Inflammatory macrophage treated with lipopolysaccharide for 1 hour (primary cell): ENCODE measurements at places on chromosomes 3 and 15.
A peak's percentile ranks its signal among the peaks of the same experiment; 100 is the strongest.

GRCh38 chr15:89575656-89576416 lies 567 bp downstream of the TICRR start:
- no peak for DNase-seq

DNA sequence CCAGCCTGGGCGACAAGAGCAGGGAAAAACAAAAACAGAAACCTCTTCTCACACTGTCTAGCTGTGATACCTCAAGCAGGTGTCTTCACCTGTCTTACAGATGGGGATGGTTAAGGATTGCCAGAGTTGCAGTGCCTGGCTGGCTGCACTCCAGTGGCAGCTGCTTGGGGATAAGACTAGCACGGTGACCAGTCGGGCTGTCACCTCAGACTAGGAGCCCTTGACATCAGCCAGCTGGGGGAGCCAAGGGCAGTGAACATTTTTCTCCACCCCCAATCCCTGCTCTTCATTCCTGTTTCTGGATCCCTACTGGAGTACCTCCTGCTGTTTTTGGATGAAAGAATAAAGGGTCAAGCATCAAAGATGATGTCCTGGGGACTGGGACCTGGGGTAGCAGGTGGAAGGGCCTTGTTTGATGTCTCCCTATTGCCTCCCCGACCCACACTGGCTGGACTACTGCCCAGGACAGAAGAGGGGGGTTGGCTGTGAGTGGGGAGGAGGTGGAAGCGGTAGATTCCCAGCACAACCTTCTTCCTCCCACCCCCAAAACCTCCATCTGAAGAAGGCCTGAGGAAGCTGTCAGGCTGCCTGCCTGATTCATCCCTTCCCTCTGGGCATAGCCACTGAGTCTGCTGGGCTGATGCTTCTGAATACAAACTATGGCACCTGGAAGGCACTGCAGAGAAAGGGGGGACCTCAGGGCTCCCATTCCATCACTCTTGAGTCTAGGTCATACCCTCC lies 7.0 kb upstream of the CPNE9 start:
- DNase-seq: no peak

- no peak for DNase-seq
Measured at GRCh38 chr3:130488769-130489450, 28.1 kb upstream of the COL6A6 start.

GRCh38 chr3:120033596-120033995 lies 60.7 kb downstream of the GSK3B start:
- DNase-seq: peak; percentile 46

DNA sequence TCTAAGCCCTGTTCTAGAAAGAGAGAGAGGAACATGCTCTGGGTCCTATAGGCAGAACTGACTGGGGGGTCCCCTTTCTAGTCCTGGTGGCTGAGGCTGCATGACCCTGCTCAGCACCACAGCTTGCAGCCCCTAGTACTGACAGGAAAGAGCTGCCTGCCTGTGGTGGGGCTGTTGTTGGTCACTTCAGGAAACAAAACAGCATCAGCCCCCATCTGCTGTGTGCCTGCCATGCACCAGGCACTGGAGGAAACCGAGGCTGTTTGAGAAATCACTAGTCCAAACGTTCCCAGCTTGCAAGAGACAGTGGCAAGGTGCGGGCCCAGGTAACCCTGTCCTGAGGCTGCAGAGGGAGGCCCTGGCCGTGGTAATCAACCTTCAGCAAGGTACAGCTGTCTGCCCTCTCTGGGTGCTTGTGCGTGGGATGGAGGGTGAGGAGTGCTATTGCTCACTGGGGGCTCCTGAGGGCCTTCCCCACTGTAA lies 90.6 kb downstream of the IQSEC1 start:
- DNase-seq: no peak

DNA sequence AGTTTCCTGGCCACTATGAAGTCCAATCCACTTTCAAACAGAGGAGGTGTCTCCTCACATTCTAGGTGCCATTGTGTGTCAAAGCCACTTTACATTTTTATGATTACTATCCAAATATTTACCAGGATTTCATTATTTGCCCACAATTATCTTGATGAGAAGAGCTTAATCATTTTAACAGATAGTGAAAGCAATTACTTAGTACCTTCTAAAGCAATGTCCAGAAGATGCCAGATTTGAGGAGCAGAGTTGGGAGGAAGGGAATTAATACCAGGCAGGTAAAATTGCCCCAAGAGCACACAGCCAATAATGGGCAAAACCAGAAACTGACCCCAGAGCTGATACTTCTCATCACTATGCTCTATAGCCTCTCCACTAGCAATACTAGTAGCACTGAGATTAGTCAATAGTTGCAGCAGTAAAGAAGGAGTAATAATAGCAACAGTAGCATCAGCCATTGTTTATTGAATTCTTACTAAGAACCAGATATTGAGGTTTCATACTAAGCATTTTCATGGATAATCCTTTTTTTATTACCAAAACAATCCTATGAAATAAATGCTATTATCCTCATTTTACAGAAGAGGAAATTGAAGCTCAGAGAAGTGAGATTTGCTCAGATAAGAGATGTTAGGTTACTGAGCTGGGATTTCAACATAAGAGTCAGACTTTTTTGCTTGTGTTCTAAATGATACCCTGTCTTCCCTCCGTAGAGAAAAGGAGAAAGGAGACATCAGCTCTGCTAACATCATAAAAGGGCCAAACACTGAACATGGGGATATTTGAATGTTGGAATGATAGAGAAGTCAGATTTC lies 509.3 kb upstream of the CFAP20DC start:
- no peak for DNase-seq

DNA sequence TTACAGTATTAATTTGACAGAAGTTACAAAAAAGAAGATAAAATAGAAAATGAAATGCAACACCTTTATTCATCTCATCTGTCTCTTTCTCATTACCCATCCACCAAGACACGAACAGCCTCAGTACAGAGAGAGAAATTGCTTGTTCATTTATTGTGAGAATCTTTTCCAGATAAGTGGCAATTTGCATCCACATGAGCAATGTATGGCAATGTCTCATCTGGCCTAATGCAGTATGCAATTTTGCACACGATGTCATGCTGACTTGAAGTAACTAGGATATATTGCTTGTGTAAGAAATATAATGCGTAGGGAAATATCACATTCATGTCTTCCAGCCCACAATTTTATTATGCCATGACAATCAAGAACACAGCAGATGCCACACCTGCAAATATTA lies 866.9 kb downstream of the ROBO1 start:
- DNase-seq: no peak

DNA sequence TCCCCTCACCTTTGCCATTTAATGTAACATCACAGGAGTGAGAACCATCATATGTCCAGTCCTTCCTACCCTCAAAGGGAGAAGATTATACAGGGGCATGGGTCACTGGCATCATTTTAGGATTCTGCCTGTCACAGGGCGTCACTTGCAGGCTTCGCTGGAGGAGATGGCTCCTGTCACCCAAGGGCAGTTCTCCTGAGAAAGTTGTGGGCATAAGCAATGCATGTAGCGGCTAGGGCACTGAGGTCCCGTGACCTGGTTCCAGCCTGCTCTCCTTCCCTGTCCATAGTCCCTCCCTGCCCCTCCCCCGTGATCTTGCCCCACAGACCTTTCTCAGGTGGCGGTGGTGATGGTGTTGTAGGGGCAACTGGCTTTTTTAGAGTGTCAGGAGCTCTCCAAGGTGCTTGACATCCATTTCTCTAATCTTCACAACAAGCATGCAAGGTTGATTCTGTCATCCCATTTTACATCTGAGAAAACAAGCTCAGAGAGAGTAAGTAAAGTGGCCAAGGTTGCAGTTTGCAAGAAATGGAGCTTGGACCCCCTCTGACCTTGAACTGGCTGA lies 241.5 kb upstream of the CTDSPL start:
- no peak for DNase-seq

DNA sequence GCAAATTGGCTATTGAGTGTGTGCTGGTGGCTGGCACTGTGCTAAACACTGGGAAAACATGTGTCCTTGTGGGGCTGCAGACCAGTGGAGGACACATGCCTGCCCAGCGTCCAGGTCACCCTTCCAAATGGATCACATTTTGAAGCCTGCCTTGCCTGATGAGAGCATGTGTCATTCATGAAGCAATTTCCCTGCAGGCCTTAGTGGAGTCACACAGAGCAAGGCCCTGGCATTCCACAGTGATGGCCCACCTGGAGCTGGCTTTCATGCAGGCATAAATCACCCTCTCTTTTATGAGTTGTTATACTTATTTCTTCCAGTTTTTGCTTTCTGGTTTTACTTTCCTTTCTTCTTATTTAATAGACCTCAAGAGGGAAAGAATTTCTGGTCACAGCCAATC lies 219.5 kb downstream of the EPHB1 start:
- no peak for DNase-seq

DNA sequence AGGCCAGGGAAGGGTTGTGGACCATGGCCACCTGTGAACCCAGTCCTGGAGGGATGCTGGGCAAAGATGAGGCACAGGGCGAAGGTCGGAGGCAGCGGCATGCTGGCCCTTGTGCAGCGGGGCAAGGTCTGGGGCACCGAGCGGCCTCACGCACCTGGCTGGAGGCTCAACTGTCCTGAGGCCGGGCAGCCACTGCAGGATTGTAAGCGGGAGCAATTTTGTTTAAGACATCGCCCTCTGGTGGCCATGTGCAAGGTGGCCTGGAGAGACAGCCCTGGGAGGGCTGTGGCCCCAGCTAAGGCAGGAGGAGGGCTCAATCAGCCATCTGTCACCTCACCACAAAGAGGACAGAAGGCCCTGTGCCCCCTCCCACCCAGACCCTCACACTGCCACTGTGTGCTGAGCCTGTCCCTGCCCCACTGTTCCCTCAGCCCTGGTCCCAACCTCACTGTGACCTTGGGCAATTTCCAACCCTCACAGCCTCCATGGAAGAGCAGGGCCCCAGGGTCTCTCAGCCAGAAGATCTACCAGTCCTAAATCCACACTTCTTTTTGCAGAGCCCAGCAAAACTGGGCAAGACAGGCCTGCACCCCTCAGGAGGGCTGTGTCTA lies 46.2 kb downstream of the TPRA1 start:
- peak; percentile 81 for DNase-seq

- no peak for DNase-seq
Measured at GRCh38 chr3:24588629-24589512, 94.2 kb upstream of the THRB start.

DNA sequence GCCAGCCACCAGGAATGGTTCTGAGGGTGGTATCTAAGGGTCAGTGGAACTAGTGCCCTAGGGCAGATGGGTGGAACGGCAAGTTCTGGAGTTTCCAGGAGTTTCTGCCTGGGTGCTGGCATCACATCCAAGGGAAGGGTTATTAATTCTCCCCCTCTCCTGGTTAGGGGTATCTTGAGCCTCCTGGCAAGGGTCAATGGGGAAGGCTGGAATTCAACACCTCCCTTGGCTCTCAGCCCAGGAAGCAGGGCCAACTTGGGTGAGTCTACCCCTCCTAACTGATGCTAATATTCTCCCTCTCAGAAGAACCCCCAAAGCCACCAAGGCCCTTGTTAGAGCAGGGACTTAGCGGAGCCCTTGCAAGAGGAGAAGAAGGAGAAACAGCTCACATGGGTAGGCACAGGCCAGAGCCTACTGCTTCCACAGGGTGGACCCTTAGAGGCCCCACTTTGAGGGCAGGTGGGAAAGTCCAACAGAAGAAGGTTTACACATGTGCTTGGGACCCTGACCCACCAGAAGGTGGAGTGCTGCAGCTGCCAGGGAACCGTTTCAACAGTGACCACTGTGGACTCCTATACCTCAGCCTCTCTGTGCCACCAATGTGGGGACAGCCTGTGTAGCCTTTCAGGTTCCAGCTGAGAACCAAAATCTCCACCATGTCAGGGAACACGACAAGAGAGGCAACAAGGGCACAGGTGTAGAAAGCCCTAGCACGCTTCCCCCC lies 3.3 kb downstream of the TMEM115 start:
- DNase-seq: no peak

DNA sequence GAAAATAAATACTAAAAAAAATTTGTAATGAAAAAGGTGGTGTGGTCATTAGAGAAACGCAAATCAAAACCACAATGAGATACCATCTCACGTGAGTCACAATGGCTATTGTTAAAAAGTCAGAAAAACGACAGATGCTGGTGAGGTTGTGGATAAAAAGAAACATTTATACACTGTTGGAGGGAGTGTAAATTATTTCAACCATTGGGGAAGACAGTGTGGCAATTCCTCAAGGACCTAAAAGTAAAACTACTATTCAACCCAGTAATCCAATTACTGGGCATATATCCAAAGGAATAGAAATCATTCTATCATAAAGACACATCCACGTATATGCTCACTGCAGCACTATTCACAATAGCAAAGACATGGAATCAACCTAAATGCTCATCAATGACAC lies 120.3 kb downstream of the MYO9A start:
- DNase-seq: no peak

GRCh38 chr15:67884009-67884408 lies 44.2 kb upstream of the RNU6-1 start:
- no peak for DNase-seq

DNA sequence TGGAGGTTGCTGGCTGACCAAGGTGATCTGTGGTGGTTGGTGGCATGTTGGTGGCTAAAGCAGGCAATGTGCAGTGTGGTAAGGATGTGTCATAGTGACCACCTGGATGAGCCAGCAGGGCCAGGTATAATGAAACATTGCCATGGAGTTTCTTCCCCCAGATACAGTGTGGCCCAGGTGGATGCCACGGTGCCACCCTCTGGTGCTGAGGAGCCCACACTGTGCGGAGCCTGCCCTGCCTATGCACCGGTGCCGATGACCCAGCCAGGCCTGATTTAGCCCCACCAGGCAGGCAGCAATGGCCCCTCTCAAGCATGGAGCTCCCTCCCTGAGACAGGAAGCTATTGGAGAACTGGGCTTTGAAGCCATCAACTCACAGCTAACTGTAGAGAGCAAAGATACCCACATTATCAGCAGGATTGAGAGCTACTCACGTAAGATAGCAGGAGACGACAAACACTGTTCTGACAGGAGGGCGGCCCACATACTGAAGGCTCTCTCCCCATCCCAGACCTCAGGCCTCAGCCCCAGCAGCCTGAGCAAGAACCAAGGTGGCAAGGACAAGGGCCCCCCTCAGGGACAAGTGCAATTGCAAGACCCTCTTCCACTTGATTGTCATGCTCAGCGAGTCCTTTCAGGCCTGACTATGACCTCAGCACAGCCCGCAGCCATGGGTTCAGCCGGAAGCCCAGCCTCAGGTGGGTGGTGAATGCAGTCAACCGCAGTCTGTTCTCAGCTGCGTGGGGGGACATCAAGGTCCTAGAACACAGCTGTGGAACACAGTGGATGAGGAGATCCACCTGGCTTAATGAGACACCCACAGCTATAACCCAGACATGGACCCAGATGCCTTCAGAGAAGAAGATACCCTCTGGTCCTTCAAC lies 82.8 kb upstream of the CDV3 start:
- DNase-seq: no peak

- DNase-seq: no peak
Measured at GRCh38 chr15:58420579-58421043, 11.2 kb upstream of the LIPC start.

- peak; percentile 55 for DNase-seq
Measured at GRCh38 chr3:156721687-156722618, 47.6 kb downstream of the TIPARP start.

- no peak for DNase-seq
Measured at GRCh38 chr3:60323651-60324050, 927.6 kb downstream of the FHIT start.

DNA sequence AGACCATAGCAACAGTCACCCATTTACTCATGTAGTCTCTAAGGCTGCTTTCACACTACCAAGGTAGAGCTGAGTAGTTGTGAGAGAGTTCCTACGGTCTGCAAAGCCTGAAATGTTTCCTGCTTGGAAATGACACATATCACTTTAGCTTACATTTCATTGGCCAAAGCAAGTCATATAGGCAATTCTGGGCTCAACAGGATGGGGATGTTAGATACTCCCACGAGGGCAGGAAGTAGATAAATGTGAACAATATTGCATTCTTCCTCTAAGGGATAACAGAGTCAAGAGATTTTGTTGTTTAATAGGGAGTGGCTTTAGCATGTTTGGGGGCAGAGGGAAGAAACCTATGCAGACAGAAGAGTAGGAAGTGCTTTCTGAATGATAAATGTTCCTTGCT lies 355.6 kb upstream of the THRB start:
- no peak for DNase-seq
